ENCODE measurements at places on chromosomes 5 and 9.

DNA sequence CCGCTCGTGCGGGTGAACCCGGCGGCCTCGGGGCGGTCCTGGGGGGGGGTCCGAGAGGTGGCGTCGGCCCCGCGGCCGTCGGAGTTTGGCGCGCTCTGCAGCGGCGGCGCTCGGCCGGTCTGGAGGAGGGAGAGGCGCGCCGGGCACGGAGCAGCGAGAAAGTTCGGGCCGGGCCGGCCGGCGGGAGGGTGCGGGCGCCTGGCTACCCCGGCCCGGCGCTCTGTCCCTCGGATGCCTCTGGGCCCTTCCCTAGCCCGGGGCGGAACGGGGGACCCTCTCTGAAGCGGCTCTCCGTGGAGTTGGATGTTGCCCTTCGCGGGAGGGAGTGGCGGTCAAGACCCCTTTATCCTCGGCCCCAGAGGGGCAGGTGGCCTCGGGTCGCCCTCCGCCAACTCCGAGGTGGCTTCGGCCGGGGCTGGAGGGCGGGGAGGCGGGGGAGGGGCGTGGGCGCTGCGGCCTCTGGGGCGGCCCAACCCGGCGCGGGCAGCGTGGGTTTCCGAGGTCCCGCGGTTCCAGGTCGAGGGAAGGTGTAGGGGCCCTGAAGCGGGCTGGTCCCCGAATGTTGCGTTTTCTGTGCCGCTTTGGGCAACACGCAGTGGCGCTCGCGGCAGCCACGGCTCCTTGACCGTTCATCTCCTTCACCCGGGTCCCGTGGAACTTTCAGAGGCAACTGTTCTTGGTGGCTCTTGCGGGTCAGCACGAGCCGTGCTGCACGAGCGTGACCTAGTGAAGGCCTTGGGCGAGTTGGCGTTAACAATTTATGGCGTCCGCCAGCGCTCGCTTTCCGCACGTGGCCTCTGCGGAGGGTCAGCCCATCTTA, 290.5 kb downstream of the DOCK8 start:
- DNase-seq = no peak

GRCh38 chr9:80156756-80157472, 585.1 kb downstream of the TLE4 start:
- no peak for DNase-seq

DNA sequence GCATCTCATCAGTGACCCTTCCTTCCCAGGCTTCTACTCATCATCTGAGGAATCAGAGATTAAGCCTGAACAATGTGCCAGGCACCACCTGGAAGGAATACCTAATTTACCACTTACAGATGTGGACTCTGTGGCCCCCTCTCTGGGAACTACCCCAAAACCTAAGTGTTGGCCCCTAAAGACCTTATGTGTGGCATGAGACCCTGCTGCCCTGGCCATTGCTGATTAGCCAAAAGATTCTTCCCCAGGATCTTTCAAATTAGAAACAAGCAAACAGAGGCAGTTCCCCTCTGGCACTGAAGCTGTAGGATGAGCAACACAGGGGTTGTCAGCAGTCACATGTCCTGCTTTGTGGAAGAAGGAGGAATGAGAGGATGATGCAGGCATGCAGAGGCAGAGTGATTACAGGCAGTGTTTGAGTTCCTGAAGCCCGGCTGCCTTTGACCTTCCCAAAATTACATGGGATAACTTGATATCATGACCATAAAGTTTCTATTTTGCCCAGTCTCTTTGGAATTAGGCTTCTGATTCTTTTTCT, 10.6 kb downstream of the SPINK4 start:
- no peak for DNase-seq

DNA sequence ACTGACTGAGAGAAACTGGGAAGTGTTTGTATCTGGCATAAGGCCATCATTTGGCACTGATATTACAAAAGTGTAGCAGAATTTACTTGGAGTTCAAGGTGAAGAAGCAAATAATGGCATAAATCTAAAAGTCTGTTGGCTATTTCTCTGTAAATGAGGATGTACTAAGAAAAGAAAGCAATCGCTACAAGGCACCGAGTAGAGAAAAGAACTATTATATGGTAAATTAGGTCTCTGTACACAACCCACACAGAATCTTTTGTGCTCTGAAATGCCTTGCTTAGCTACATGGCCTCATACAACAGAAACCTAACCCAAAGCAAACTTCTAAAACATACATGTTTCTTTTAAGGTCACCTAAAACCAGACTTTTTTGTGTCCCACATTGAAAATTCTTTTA, 290.1 kb upstream of the WWC1 start:
- no peak for DNase-seq

DNA sequence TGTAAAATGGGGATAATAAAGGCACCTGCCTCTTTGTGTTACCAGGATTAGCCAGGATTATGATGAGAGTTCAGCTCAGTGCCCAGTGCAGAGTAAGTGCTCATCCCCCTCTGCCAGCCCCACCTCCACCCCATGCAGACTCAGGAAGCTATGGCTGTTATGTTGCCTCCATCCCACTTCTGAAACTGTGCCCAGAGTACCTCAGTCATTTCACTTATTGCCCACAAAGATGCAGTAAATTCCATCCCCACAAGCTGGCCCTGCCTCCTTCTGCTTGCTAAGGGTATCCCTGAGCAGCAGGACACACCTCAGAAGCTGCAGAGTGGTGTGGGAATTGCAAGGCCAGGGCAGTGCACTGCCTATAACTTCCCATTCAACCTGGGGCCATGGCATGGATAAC, 415.1 kb downstream of the SPOCK1 start:
- no peak for DNase-seq

GRCh38 chr9:2727374-2727773, 10.1 kb downstream of the KCNV2 start:
- no peak for DNase-seq

GRCh38 chr9:97633859-97634490, 354 bp downstream of the NCBP1 start:
- DNase-seq = no peak

DNA sequence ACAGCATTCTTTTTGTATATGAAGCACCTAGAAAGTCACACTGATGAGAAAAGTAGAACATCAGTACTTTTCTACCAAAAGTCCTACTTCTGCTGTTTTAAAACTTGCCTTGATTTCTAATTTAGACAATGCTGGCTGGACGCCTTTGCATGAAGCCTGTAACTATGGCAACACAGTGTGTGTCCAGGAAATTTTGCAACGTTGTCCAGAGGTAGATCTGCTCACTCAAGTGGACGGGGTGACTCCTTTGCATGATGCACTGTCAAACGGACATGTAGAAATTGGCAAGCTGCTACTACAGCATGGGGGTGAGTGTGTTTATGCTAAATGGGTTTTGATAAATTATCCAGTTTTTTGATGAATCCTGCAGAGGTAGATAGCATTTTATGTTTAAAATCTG, 73.5 kb downstream of the SLF1 start:
- peak; percentile 26 for DNase-seq

DNA sequence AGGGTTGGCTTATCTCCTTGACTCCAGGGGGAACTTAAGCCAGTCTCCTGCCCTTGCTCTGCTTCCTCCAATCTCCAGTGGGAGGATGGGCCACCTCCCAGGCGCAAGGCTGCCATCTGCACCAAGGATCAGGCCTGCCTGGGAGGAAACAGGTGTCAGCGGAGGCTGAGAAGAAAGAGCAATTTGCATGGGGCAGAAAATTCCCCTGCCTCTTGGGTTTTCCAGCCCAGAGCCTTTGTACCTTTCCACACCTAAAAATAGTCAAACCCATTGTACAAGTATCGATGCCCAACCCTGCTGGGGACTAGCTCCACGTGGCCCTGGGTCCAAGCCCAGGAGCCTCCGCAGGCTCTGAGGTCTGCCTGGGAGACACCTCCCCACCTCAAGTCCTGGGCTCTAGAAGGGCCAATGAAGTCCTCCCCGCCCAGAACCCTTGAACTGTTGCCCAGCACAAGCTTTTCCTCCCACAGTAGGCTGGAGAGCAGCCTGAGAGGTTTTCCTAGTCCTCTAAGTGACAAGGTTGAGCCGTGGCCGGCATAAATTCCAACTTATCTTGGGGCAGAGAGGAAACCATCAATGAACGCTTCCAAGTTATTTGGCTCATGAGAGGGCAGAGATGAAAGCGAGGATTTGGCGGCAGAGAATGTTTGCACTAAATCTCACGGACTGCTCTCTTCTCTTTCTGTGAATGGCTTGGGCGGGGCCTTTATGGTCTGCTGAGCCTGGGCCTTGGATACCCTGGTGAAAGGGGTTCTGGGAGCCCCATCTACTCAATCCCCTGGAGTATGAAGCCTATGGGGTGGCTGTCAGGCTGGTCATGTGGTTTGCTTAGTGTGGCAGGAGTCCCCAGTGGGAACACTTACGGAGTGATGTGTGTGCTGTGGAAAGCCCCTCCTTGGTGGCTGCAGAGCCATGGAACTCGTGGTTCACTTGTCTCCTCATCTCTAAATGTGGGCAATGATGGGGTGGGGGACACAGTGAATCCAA, 15.6 kb downstream of the JADE2 start:
- no peak for DNase-seq

DNA sequence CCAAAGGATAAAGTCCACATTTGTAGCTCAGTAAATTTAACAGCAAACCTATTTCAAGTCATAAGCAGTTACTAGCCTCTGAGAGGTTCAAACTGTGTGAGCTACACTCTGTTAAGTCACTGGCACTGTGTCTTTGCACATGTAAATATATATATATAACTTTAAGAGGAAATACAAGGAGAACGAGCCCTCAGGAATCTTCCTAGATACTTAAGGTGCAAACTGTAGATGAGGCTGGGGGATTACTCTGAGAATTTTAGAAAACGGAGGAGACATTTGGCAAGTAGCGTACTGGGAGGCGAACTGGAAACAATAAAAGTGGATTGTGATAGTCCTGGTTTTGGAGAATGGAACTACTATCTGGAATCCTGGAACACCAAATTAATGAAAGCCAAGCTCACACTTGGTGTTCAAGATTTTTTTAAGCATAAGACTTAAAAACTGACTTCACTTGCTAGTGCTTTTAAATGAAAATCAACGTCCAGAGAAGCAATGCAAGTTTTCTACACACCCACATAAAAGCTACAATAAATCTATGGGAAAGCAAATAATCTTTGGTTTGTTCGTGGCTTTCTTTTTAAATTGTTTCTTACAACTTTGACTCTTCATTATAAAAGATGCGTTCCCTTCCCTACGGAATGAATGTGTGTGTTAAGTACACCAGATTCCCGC, 1057.0 kb upstream of the DMAC1 start:
- DNase-seq = no peak

DNA sequence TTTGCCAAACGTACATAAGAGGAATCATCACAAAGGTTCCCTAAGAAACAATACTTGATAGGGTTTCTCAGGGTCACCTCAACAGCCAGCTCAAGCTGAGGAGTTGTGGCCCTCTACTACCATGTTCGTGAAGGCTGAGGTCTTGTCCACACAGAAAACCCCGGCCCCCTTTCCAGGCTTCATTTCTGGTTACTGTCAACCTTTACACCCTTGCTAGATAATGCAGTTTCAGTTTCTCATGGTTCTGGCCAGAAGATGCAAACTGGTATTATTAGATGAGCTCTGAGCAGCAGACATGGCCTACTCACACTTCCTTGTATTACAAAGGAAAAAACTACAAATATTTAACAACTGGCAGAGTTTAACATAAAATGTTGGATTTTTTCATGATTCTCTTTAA, 22.8 kb upstream of the KCNN2 start:
- no peak for DNase-seq

GRCh38 chr9:121902461-121903135, 190.5 kb downstream of the TTLL11 start:
- DNase-seq = peak; percentile 95

- no peak for DNase-seq
Measured at GRCh38 chr9:69571032-69571431, 101.1 kb downstream of the APBA1 start.

DNA sequence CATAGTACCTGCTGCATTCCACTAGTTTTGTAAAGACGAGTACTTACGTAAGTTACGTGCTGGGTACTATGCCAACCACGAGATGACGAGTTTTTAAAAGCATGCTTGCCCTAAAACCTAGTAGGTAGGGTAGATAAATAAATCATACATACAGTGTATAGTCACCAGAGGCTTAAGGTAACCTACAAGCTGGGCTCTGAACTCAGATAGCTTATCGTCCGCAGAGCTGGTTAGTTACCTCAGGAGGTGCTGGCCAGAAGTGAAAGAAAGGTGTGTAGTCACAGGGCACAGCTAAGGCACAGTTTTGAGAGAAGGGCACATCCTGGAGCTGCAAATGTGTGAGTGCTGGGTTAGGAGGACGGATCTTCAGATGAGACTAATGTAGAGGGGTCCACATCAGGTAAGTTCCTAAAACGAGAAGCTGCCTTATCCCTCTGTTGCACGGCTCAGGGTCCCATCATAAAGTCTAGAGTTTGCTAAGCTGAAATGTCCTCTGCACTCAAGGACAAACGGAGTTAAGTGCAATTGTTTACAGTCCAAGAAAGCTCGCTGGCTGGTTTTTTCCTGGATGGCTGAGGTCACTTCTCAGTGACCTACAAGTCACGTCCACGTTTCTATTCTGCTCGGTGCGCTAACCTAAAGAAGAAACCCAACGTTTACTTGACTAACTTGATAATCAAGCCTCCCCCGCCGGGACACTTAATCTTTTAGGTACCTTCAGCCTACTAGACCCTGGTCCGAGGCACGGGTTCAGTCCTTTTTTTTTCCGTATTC, 1.1 kb upstream of the SNX24 start:
- DNase-seq = no peak

- no peak for DNase-seq
Measured at GRCh38 chr5:116613445-116613844, 38.8 kb upstream of the SEMA6A start.

DNA sequence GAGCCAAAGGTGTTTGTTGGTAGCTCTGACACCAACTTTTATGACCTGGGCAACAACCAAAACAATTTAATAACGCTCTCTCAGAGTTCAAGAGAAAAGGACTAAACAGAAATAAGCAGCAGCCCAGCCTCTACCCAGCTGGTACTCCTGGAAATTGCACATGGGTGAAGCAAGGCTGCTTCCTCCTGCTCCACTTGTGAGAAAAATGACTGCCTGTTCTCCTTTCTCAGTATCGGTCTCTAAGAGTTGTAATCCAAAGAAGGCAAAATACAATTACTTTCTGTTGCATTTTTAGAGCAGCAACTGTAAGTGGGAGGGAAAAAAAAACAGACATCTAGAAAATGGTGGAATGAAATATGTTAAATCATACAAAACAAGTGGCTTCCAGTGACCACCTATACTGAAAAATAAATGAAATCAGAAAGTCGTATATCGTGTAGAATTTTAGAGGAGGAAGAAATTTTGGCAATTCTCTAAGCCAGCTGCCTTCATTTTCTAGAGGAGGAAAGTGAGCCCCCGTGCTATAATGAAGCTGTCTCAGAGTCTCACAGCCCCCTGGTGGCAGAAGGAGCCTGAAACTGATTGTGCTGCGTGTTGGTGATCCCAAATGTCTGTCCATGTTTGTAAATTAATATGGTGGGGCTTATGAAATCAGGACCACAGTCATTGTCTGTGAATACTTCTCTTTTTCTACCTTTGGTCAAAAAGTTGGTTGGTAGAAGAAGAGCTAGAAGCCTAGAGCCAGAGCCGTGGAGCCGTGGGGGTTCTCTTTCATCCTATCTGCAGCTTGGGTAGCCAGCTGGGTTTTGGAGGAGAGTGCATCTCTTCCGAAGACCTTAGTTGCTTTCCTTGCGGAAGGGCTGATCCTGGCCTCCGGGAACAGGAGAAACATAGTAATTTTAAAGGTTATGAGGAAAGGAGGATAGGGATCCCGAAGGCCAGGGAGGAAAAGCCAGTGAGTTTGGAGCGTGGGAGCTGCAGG, 139.9 kb downstream of the PIP5K1B start:
- DNase-seq = peak; percentile 5

GRCh38 chr9:116959809-116960208, 272.7 kb downstream of the TRIM32 start:
- DNase-seq = peak; percentile 28

- DNase-seq = peak; percentile 58
Measured at GRCh38 chr5:72013766-72014624, 93.3 kb upstream of the MAP1B start.

- DNase-seq = peak; percentile 67
Measured at GRCh38 chr5:135488727-135489465, 36.7 kb upstream of the TIFAB start.
